ENCODE measurements at places on chromosomes 6 and 20.

- no peak for DNase-seq
These were observed 38.8 kb upstream of the SIRPA start for GRCh38 chr20:1856424-1856823.

DNA sequence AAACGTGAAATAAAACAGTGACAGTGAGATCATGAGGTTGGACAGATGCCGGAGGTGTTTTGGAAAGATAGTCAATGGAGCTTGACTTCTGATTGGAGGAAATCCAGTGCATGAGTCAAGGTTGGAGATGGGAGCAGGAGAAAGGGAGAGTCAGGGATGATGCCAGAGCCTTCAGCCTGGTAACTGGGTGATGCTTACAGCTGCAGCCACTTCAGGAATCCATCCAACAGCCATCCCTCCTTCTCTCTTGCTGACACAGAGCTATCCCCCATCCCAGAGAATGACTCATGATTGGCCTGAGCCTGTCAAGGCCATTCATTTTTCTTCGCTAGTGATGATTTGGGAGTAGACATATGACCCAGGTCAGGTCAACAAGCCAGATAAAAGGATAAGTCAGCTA is 112.8 kb downstream of the SAMD5 start:
- no peak for DNase-seq

- no peak for DNase-seq
These were observed 173.6 kb downstream of the CDKAL1 start for GRCh38 chr6:20707870-20708269.

DNA sequence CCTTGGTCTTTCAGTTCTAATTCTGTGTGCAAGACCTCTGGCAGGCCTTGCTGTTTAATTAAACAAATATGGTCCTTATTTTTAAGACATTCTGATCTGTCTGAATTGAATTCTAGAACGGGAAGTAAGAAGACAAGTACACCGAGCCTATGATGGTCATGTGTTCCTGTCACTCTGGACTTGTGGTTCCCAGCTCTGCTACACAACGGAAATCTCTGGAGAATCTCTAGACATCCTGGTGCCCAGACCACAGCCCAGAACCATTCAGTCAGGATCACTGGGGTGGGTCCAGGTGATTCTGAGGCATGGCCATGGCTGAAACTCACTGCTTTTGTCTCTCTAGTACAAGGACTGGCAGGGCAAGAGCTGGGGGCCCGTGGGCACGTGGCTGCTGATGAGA is 15.9 kb upstream of the KCNK16 start:
- DNase-seq = no peak

- DNase-seq = no peak
These were observed 41.1 kb downstream of the HNF4A start for GRCh38 chr20:44396369-44397130.

- no peak for DNase-seq
These were observed 29.9 kb upstream of the SAMD3 start for GRCh38 chr6:130252527-130253237.

DNA sequence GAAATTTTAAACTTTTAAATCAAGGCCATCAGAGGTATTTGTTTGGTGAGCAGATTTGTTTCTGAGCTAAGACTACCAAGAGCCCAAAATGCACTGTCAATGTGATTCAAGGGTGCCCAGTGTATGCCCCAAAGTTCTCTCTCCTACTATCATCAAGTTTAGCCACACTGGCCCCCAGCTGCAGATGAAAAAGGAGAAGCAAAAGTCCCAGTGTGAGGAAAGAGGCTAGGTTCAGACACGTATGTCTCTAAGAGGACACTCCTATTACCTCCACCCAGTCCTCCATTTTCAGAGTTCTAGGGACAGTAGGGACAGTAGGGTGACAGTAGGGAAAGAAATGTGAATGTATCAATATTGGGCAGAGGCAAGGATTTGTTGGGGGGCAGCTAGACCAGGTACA is 230.8 kb downstream of the CD83 start:
- no peak for DNase-seq

GRCh38 chr6:155909710-155910109 is 454.1 kb upstream of the NOX3 start:
- no peak for DNase-seq

GRCh38 chr20:63086421-63087235 is 79.9 kb upstream of the BHLHE23 start:
- no peak for DNase-seq

DNA sequence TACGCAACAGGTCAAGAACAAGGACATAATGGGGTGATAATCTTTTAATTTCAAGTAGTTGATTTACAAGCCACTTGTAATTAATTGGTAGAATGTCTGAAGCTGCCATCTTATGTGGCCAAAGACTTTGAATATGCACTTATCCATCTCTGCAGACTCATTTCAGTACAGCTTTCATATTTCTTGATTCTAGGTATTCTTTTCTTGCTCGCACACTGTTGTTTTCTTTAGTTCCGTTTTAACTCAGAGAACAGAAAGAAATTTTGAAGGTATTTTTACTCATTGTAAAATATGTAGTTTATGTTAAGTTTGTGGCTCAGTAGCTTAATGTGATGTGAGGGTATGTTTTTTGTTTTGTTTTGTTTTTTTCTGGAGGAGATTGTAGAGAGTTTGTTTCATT is 73.9 kb downstream of the UBR2 start:
- DNase-seq = no peak

DNA sequence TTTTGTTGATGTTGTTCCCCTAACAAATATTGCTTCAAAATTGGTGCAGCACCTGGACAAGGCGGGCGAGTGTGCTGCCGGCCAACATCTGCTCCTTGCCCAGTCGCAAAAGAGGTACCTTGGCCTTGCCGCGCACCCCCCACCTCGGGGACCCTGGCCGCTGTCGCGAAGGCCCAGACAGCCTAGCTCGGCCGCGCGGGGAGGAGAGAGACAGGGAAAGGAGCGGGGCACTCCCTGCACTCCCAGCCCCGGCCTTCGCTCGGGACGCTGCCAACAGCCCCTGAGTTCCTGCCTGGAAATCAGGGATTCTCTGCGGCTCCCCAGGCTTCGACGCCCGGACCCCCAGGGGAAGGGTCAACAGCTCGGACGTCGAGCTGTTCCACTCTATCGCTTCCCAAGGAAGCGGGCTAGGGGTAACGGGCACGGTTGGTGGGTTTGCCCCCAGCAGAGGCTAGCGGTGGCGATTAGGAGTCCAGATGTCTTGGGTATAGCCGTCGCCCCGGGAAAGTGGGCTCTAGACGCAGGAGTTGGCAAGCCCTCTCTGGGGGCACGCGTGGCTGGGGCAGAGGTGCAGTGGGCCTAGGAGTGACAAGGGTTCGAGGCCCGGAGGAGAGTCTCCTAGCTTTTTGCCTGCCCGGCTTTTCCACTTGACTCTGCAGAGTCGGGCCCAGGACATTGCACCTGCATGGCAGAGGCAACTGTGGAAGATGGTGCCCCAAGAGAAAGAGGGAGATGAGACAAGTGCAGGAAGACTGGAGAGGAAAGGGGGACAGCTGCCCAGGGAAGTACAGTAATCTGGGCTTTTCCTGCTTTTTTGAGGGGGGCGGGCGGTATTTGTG is 8.2 kb downstream of the POU3F2 start:
- DNase-seq = no peak

DNA sequence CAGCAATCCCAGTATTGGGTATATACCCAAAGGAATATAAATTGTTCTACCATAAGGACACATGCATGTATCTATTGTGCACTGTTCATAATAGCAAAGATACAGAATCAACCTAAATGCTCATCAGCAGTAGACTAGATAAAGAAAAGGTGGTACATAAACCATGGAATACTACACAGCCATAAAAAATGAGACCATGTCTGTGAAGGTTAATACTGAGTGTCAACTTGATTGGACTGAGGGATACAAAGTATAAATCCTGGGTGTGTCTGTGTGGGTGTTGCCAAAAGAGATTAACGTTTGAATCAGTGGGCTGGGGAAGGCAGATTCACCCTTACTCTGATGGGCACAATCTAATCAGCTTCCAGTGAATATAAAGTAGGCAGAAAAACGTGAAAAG is 86.9 kb downstream of the MAN1A1 start:
- DNase-seq = no peak

- DNase-seq = no peak
These were observed 68.1 kb upstream of the SNRPB2 start for GRCh38 chr20:16661756-16662155.

- no peak for DNase-seq
These were observed 43.6 kb downstream of the CDYL start for GRCh38 chr6:4819706-4820283.

DNA sequence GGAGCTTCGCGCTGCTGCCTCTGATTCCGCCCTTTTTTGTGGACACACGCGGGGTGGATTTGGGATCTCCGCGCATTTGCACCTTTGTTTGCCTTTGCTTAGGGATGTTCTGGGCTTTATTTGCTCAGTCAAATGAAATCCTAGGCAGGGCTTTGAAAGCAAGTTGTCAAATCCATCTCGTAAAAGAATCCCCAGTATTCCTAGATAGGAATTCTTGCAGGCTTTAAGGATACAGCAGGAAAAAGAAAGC is 453 bp downstream of the CEP57L1 start:
- no peak for DNase-seq

DNA sequence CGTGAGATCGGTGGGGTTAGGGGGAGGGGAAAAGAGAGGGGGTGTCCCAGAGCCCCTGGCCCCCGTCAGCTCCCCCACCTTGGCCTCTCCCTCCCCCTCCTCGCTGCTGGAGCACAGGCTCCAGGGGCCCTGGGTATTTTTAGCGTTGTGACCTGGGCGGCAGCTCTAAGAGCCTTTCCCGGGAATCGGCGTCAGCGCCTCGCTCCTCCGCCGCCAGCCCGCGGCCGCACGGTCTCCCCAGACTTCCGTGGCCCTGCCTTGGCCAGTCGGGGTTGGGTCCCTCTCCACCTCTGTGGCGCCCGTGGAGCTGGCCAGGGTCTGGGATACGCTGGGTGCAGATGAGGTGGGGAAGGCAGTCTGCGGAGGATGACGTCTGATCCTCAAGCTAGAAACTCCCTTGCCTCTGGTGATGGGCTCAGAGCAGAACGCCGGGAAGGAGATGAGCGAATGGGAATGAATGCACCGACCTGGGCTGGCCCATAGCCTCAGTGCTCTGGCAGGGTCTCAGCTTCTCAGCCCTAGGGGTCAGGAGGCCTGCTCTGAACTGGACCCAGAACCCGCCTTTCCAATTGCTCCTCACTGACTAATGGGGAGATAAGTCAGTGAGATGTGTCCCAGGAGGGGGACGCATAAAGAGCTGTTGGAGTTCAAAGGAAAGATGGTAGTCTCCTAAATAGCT is 883 bp upstream of the DBNDD2 start:
- DNase-seq = no peak

GRCh38 chr6:86203044-86203443 is 560.4 kb upstream of the SYNCRIP start:
- DNase-seq = no peak
